Midbrain (tissue), 1 donor: ENCODE measurements at places on chromosomes 4 and X.
A peak's percentile ranks its signal among the peaks of the same experiment; 100 is the strongest.

GRCh38 chr4:149836546-149836945 is 20.9 kb upstream of the IQCM start:
- no peak for DNase-seq

DNA sequence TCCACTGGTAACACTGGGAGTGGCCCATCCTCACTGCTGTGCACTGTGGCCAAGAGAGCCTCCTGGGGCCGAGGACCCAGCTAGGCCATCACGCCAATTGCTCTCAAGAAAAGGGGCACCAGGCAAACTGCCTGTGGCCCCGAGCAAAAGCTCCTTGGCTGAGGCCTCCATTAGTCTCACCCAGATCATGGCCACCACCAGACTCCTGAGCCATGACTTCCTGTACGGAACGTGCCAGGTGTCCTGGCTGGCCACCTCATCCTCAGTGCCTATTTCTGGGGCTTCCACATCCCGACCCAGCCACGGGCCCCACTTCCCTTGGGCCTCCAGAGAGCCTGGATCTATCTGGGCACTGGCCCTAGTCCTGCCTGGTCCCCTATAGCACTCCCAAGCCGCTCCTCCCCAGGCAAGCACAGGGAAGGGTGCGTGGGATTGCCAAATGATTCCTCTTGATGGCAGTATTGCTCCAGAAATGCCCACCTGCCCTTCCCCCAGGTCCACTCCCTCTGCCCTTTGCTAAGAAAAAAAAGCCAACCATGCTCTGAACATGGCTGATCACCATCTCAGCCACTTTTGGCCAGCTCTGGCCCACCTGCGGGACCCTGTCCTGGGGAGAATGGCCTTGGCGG is 212.6 kb upstream of the AGTR2 start:
- peak; percentile 41 for DNase-seq

DNA sequence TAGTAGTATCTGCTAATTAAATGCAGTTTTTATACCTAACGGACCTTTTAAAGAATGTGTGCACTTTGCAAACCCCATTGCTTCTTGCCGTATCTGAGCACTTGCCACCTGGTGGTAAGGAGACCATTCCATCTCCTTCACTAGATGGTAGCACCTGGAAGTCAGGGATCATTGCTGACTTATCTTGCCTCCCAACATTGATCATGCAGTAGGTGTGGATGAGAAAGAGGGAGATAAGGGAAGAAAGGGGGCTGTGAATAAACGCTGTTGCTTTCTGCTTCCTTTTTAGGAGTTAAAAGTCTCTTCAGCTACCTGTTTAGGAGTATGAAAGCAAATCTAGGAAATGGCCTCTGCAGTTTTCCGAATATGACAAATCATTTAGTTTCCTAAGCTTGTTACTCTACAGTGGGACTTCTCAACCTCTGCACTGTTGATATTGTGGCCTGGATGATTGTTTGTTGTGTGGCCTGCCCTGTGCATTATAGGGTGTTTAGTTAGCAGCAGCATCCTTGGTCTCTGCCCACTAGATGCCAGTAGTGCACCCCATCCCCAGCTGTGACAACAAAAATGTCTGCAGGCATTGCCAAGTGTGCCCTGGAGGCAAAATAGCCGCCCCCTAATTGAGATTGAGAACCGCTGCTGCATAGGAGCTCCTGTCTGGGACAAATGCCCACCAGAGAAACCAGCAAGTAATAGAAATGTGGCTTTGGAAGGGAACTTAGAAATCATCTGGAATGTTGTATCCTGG is 38.8 kb downstream of the GAB1 start:
- peak; percentile 83 for DNase-seq

DNA sequence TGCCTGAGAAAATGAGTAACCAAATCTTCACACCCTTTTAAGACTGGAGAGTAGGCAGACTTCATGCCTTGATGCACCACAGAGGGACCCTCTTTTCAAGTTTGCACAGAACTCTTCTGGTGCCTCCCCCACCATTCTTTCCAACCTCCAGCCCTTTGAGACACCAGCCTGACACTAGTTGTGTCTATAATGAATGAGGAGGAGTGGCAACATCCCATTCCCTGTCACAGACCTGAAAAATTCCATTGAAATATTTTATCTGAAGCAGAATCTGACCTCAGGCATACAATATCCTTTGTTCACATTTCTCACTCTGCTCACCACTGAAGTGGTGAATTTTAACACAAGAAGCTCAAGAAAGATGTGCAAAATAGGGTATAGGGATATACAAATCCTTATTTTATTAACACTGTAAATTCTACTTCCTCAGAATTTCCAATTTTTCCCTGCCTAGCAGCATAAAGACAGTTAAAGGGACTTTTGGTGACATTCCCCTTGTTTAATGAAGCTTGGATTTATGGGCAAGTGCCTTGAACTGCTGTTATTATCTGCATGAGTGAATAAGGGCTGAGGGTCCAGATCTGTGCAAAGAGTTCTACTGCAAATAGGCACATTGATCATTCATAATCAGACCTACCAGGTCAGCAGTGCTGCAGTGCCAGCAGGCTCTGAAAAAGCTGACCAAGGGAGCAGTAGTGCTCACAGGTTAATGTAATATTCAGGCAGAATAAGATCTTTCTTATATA is 149.9 kb upstream of the PAQR3 start:
- DNase-seq = no peak

- DNase-seq = no peak
These were observed 8.5 kb upstream of the TMPRSS11D start for GRCh38 chr4:67892253-67892652.
